ENCODE measurements at places on chromosomes 7 and 10. TPM values are rescaled to one million over a fixed set of nuclear protein-coding genes. Genes with fewer than 3 reads are reported as not detected.

- no peak for DNase-seq
Measured at GRCh38 chr7:69577221-69577620, 21.1 kb upstream of the AUTS2 start.

- no peak for DNase-seq
Measured at GRCh38 chr7:77685233-77685632, 11.0 kb upstream of the RSBN1L start.

- DNase-seq, result peak; percentile 48
Measured at GRCh38 chr7:135645296-135645904, 16.9 kb upstream of the STMP1 start.

DNA sequence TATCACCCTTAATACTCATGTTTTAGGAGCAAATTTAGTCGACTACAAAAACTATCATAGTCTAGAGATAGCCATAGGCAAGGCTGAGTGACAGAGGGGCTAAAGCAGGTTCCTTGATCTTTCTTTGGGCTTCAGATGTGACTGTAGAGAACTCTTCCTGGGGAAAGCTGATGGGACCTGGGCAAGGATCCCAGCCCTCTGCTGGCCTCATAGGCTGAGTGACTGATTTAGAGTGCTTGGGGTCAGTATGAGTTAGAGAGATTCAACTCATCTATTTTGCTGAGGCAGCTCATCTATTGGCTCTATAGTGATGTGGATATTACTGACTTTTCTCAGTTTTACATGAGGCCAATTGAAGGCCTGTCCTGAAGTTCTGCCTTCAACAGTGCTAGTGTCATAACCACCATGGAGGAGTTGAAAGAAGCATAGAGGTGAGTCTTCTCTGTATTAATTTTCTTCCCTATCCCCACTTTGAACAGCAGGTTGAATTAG lies 81.6 kb downstream of the SAMD9 start:
- DNase-seq, result no peak

DNA sequence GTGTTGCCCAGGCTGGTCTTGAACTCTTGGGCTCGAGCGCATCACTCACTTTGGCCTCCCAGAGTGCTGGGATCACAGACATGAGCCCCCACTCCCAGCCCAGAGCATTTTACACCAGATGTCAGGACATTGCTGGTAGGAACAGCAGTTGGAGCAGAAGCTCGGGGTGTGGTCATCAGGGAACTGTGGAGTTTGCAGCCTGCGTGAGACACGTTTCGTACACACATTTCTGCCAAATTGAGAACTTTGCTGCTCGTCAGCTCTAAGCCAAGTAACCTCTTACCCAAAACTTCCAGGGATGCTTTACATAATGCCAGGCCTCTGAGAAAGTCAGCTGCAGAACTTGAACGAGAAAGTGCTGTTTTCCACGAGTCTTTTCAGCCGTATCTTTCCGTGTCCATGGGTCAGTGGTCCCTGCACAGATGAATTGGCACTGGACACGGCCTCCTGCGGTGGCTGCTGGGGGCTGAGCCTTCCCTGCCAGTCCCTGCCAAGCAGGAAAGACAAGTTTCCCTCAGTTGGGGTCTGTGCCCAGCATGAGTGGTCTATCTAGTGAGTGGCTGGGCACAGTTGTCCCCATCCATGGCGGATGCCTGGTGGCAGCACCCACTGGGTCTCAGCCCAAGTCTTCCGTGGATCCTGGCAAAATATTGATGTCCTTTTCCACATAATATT lies 54.4 kb downstream of the DNAJB6 start:
- peak; percentile 55 for DNase-seq

GRCh38 chr10:9018195-9019173 lies 964.0 kb downstream of the GATA3 start:
- no peak for DNase-seq

DNA sequence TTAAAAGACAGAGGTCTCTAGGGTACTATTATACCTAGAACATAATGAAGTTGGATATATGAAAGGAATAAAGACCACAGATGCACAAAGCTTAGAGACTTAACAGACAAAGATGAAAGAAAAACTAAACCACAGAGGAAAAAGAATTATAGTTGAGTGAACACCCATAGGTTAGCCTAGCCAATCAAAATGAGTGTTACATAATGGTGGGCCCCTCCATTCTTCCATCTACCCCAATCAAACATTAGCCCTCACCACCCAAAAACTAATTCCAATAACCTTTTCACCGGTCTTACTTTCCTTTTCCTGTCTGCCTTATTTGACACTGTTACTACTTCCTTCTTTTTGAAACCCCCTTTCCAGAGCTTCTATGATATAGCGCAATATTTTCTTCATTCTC lies 130.1 kb downstream of the ELMO1 start:
- no peak for DNase-seq

GRCh38 chr10:7817984-7818294 lies 366 bp upstream of the TAF3 start:
- no peak for DNase-seq

- peak; percentile 46 for DNase-seq
Measured at GRCh38 chr7:101743241-101743994, 74.0 kb upstream of the CUX1 start.

DNA sequence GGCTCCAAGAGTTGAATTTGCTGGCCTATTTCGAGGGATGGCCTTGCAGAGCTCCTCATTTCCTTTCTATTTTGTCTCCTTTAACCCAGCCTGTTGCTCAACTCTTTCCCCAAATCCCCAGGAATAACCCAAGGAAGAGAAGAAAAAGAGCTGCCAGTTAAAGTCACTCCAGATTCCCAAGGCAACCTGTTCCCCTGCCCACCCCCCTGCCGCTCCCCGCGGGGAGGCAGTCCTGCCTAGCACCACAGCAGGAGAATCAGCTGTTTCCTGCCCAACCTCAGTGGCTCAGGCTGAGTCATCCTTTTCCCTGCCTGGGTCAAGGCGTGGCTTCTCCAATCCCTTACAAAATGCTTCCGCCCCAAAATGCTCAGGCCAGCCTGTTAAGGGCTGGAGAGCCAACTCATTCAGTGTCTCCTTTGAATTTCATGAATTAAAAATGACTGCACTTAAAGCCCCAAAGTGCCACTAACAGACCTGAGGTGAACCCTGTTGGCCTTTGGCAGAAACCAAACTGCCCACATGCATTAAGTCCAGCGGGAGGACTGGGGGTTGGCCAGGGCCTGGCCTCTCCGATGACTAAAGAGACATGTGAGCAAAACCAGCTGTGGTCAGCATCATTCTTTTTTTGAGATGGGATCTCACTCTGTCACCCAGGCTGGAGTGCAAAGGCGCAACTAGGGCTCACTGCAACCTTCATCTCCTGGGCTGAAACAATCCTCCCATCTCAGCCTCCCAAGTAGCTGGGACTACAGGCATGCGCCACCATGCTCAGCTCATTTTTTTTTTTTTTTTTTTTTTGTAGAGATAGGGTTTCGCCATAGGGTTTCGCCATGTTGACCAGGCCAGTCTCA lies 83.2 kb upstream of the KIF5B start:
- peak; percentile 22 for DNase-seq

GRCh38 chr7:130149281-130150139 lies 55.7 kb downstream of the TMEM209 start:
- DNase-seq, result no peak

GRCh38 chr10:33746836-33747268 lies 412.4 kb upstream of the NRP1 start:
- DNase-seq, result no peak

DNA sequence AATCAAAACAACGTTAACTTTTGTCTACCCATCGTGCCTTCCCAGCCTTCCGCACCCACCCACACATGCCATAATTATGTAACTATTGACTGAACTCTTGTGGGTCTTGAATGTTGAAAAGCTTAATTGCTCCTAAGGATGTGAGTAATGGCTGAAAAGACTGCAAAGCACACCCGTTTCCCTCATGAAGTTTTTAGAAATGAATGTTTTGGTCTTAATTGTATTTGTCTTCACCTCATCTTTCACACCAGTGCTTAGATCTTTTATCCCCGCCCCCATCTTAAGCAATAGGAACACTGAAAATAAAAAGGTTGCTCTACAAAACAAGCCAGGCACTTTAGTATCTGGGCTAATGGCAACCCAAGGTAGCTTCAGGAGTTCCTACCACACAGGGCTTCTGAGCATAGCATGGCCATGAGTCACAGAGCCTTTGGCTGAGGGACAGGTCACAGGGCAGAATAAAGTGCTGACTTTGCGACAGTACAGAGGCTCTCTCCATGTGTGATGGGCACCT lies 690.5 kb downstream of the PARD3 start:
- no peak for DNase-seq

GRCh38 chr10:97196223-97197029 lies 10.7 kb upstream of the SLIT1 start:
- peak; percentile 62 for DNase-seq

- DNase-seq, result no peak
Measured at GRCh38 chr7:82129091-82129490, 314.5 kb downstream of the CACNA2D1 start.

DNA sequence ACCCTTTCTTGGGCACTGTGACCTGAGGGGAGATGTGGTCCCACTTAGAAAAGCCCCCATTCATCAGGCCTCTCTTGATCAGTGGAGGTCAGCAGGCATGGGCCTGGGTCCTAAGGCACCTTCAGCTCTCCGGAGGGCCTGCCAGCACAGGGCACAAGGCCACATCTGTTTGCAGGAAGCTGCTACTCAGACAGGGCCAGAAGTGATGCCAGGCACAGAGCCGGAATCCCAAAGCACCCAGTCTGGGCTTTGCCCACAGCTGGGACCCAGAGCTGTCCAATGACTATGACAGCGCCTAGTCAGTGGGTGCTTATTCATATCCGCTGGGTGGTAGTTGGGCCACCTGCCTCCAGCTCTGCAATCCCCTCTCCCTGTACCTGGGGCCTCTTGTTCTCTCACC lies 63.2 kb upstream of the ELN start:
- no peak for DNase-seq

GRCh38 chr10:119263951-119264617 lies 56.7 kb downstream of the GRK5 start:
- no peak for DNase-seq

DNA sequence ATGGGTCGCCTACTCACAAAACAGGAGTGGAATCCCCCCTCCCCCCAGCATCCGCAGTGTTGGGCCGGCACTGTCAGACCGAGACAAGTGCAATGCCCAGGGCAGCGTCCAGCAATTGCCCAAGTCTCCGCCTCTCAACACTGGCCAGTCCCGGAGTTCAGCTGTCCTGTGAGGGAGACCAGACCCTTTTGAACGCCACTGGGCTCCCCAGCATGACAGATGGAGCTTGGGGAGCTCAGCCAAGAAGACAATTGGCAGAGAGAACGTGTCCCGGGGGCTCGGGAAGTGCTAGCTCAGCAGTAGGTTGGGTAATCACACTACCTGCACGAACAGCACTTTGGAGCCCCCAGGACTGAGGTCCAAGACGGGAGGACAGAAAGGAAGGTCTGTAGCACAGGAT lies 4.7 kb downstream of the COPS6 start:
- DNase-seq, result no peak

GRCh38 chr10:124512600-124512999 lies 51.0 kb downstream of the LHPP start:
- DNase-seq, result no peak

DNA sequence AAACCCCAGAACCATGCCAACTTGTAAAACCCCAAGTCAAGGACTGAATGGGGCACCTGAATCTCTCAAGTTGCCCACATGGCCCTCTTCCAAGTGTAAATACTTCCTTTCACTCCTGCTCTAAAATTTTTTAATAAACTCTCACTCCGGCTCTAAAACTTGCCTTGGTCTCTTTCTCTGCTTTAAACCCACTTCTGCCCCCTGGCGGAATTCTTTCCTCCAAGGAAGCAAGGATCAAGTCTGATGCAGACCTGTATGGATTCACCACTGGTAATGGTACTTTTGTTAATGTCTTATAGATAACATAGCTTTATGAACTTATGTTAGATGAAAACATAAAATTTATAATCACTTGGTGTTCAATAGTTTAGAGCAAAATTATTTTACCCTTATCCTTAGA lies 33.8 kb downstream of the SLC16A9 start:
- no peak for DNase-seq

GRCh38 chr10:79249186-79250121 lies 97.8 kb upstream of the PPIF start:
- no peak for DNase-seq

GRCh38 chr10:77493851-77494261 lies 143.8 kb downstream of the KCNMA1 start:
- no peak for DNase-seq

DNA sequence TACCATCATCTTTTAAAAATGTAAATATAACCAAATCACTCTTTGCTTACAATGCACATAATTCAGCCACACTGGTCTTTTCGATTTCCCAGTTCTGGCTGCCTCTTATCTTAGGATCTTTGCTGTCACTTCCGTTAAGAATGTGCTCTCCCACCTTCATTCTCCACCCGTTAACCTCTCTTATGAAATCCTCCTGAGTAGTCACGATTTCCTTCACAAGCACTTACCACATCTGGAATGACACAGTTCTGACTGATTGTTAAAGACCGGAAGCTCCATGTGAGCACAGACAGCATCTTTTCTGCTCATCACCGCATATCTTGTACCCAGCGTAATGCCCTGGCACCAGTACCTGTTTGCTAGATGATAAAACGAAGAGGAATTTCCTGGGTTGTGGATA lies 84.3 kb downstream of the CUL2 start:
- no peak for DNase-seq

- DNase-seq, result peak; percentile 10
Measured at GRCh38 chr10:86961481-86962091, 3.2 kb downstream of the SNCG start.

DNA sequence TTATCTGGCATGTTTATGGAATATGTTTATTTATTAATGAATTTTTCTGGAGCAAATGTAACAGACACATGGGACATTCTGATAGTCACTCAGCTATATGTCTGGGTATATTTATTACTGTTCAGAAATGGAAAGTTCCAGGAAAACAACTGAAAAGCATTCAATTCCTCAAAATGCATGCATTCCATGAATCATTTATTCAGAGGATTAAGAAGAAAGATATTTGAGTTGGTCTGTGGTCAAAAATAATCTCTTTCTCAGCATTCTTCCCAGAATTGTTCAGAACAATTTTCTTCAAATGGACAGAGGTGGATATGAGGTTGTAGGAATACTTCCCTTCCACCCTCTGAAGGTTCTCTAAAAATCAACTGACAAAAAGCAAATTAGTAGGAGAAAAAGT lies 97.6 kb upstream of the ITGB1 start:
- DNase-seq, result no peak

SPACDR gene
- 84.9 TPM for polyA plus RNA-seq

LFNG gene
- 10.1 TPM for polyA plus RNA-seq

OR2A5 gene
- polyA plus RNA-seq, result not detected

ADRB1 gene
- polyA plus RNA-seq, result 0.32 TPM

PRSS37 gene
- polyA plus RNA-seq, result 54.7 TPM

SEPTIN14 gene
- polyA plus RNA-seq, result 30.6 TPM

REEP3 gene
- polyA plus RNA-seq, result 45.2 TPM

UNC5B gene
- 14.8 TPM for polyA plus RNA-seq

SPAM1 gene
- 18.1 TPM for polyA plus RNA-seq

ACHE gene
- polyA plus RNA-seq, result 5.1 TPM

PTN gene
- polyA plus RNA-seq, result 55.8 TPM

TRIM50 gene
- polyA plus RNA-seq, result 10.8 TPM

NUTM2E gene
- 0.38 TPM for polyA plus RNA-seq

SPDYE6 gene
- 6.7 TPM for polyA plus RNA-seq

All from testis (tissue), 5 donors.